Stimulated activated CD4-positive, alpha-beta T cell treated with anti-CD3 and anti-CD28 coated beads, Interleukin-4, amount 100 ng/mL, for 48 hours (primary cell): ENCODE measurements at places on chromosomes 2 and 18.

- DNase-seq = no peak
Measured at GRCh38 chr18:23875966-23876895, 138.3 kb upstream of the TTC39C start.

DNA sequence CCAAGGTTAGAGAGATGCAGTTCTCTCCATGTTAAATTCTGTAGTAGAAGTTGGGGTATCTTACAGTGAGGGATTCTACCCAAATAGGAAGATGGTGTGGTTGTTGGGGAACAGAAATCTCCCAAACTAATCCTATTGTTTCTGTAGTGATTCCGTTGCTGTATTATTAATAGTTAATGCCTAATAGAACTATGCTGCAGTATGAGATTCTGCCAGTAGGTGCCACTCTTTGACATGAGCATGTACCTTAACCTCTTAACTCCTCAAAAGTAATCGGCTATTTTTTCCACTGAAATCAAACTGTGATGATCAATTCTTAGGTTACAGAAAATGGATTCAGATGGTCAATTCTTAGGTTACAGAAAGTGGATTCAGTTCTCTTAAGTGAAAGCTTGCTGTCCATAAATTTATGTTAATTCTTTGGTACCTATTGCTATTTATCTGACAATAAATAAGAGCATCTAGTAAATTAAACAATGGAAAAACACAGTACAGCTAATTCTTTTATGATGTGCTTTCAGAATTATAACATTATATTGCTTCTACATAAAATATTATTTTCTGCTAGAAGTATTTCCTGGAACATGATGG lies 97.9 kb upstream of the DLX2 start:
- DNase-seq = peak; percentile 13

- DNase-seq = no peak
Measured at GRCh38 chr2:47249157-47249900, 94.2 kb upstream of the STPG4 start.

DNA sequence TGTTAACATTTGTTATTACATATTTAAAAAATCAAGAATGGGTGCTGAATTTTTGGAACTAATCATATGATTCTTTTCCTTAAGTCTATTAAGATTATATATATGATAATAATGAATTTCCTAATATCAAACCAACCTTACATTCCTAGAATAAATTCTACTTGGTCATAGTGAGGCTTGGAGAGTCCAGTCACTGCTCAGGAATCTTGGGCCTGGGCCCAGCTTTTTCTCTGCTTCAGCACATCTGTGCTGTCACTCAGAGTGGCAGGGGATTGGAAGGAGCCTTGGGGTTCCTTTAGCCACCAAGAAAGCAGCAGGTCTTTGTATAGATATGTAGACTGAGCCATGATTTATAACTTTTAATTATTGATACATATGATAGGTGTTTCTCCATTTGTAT lies 19.9 kb upstream of the ZAP70 start:
- no peak for DNase-seq

GRCh38 chr2:217430916-217431576 lies 571.2 kb upstream of the TNP1 start:
- DNase-seq = no peak

DNA sequence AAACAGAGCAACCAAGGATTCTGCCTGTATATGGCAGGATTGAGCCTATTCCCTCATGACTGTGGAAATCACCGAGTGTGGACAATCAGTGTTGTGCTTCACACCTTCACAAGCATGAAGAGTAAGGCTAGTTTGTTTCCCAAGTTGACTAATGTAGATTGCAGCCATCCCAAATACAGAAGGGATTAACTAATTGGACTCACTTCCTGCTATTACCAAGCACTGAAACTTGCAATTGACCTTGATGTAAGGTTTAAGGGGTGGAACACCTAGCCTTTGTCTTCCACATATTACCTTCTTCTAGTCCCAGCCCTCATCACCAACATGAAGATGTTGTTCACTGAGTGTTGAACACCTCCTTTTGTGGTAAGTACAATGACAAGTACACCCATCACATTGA lies 120.9 kb upstream of the RND3 start:
- no peak for DNase-seq

DNA sequence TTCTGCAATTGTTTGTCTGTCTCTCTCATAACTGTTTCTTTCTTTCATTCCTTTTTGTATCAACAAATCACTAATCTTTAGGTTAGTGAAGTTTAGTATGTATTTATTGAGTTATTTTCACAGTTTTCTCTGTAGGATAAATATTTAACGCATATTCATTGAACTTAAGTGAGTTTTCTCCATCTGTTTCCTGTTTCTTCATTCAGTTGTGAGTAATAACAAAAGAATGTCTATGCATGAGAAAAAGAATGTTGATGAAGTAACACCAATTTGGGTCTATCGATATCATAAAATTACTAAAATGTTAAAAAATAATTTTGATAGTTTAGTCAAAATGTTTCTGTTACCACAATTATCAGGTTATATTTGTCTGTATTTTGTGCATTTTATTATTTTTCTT lies 948.0 kb downstream of the DSC3 start:
- DNase-seq = no peak

DNA sequence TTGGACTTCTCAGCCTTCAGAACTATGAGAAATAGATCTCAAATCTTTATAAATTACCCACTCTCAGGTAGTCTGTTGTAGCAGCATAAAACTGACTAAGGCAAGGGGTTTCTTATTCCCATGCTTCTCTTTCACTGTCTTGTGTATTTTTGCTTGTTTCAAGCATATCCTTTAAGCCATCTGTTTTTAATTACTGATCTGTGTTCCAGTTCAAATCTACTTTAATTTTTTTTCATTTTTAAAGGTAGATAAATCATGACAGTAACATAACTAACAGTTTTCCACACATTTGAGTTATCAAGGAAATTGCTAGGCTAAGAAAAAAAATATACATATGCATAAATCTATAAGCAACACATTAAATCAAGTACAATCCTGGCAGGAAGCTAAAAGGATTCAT lies 317.9 kb upstream of the TNP1 start:
- DNase-seq = no peak

DNA sequence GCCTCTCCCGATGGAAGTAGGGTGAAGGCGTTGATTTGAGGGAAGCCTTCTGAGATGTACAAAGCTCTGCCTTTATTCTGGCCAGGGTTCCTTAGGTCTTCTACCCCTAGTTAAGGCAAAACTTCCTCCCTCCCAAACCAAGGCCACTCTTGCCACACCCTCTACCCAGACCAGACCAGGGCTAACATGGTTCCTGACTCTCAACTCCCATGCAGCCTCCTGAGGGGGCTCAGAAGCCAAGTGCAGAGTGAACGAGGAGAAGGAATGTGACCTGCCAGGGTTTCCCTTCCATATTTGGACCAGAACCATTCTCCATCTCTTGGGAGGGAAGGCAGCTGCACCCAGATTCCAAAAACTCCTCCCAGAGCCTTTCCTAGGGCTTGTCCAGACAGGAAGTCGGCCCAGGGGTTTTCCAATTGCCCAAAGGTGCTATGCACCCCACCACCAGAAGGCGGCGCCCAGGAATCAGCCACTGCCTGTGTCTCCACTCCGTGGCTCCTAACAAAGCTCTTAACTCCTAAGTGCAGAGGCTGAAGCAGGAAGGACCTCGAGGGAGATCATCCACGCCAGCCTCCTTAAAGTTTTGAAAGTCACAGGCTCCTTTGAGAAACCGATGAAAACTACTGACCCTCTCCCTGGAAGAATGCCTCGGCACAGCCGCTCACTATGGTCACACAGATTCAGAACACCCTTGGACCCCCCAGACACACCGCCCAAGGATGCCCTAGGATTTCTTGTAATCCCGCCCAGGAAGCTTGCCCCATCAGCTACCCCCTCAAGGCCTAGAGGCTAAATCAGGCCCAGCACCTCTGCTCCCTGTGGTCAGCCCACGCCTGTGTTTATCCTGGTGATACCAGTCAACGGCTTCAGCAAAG lies 157.8 kb downstream of the SMAD2 start:
- peak; percentile 66 for DNase-seq

DNA sequence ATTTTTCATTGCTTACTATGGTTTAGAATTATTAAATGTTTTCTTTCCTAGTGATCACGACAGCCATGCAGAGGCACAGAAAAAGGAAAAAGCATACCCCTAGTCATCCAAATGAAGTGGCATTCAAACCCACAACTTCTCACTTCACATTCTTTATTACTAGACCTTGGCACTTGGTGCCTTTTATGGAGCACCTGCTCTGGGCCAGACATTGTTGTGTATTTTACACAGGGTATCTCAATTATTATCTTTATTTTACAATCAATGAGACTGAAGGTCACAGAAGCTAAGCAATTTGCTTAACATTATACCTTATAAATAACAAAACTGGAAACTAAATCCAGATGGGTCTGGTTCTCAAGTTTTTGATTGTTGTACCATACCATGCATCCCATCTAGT lies 235.3 kb downstream of the LRATD1 start:
- no peak for DNase-seq

DNA sequence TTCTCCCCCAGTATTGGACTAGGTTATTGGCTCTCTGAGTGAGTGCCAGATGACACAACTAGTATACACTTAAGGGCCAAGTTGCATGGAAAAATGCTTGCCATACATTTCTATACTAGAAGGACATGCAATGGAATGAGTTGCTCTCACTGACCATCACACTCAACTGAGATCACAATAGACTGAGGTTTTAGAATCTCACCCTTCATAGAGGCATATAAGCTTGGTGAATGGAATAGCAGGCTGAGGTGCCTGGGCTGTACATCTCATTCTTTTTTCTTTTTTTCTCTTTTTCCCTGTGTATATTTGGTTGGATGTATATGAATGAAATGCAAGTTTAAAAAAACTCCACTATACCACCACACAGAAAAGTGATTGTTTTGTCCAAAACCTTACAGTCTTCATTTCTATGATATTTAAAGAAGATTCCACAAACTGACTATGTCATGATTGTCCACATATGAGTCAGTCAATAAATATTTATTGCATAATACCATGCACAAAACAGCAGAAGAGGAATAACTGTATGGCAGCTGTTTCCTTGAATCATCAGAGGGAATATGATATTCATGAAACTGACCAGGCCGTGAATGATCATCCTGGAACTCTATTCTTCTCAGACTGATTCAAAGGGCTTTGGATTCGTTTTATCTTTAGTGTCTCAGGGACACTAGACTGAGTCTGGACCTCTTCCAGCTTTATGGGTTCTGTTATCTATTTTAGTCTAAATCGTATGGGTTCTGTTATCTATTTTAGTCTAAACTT lies 122.6 kb upstream of the STK17B start:
- DNase-seq = no peak

GRCh38 chr2:214465363-214466146 lies 54.7 kb downstream of the VWC2L start:
- DNase-seq = no peak

DNA sequence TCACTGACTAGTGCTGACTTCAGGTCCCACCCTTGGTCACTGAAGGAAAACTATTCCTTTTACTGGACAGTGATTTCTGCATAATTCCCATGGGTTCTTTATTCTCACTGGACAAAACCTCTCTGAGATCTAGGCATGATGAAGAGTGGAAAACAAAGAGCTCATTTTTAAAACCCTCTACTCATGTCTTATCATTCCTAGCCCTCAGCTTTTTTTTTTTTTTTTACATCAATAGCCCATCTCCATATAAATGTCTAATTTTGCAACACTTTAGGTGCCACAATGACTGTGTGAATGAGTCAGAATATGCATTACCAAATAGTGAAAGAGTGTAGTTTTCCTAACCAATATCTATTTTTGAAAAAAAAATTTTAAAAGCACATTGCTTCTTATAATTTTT lies 74.8 kb downstream of the TCF4 start:
- DNase-seq = no peak

GRCh38 chr2:120110507-120110906 lies 97.6 kb downstream of the EPB41L5 start:
- DNase-seq = no peak

DNA sequence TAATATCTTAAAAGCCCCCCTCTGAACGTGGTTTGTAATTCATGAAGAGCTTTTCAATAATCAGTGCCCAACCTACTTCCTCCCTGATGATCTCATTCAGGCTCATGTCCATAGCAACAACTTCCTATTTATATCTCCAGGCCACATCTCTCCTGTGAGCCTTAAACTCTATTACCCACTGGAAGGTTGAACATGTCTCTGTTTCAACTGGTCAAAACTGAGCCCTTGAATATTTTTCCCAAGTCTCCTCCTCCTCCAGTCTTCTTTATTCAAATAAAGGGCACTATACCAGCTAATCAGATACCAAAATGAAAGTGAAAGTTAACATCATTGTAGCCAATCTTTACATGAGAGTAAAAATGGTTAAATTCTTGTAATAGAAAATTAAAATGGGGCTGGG lies 63.7 kb upstream of the ITGA4 start:
- no peak for DNase-seq

GRCh38 chr2:172307800-172308199 lies 119.6 kb upstream of the ITGA6 start:
- DNase-seq = no peak

GRCh38 chr2:4515871-4516761 lies 812.7 kb downstream of the DCDC2C start:
- DNase-seq = no peak

- DNase-seq = no peak
Measured at GRCh38 chr18:58088691-58089065, 44.7 kb downstream of the NEDD4L start.

DNA sequence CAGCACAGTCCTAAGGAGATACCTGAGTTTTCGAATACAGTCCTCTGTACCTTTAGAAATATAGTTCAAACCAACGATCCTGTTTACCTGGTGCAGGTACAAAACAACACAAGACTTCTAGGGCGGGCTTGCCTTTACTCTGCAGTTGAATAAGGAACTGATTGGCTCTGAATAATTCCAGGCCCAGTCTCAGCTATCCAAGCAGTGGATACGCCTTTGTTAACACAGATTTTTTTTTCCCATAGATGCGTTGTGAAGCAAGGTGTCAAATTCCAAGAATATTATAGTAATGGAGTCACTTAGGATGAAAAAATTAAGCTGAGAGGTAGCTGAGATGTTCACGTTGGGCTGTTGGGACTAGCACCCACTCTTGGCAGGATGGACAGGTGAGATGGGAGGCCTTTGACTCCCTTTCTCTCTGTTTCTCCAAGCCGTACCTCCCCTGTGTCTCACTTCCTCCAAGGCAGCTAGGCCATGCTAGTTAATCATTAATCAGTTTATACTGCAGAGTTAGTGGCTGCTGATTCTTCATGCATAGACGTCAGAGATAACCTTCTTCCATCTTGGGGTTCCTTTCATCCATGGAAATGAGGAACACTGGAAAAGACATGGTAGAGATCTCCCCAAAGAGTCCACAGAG lies 380.8 kb upstream of the ACVR2A start:
- DNase-seq = no peak

GRCh38 chr18:62899534-62899933 lies 184.2 kb downstream of the PHLPP1 start:
- no peak for DNase-seq
